ENCODE measurements at places on chromosomes 11 and 22. TPM values are rescaled to one million over a fixed set of nuclear protein-coding genes. Genes with fewer than 3 reads are reported as not detected.

GGTLC2 gene
- not detected for total RNA-seq

YAP1 gene
- 1.3 TPM for total RNA-seq

CD3G gene
- 0.39 TPM for total RNA-seq

MS4A6E gene
- total RNA-seq = not detected
